ENCODE measurements at places on chromosomes 5 and 9.

- DNase-seq: no peak
Observed at GRCh38 chr9:9585920-9586319, 1026.9 kb downstream of the PTPRD start.

- no peak for DNase-seq
Observed at GRCh38 chr9:91760906-91761305, 189.1 kb downstream of the ROR2 start.

DNA sequence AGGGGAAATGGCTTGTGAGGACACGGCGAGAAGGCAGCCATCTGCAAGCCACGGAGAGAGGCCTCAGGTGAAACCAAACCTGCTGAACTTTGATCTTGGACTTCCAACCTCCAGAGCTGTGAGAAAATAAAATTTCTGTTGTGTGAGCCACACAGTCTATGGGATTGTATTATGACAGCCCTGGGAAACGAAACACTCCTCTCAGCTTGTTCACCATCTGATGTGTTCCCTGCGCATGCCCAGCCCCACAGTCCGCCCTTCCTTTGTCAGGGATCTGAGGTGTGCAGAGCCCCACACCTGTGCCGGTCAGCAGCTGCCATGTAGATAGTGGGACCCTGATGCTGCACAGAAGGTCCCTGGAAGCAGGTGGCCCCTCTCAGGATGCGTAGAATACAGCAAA, 34.1 kb downstream of the PLPP7 start:
- DNase-seq: no peak

DNA sequence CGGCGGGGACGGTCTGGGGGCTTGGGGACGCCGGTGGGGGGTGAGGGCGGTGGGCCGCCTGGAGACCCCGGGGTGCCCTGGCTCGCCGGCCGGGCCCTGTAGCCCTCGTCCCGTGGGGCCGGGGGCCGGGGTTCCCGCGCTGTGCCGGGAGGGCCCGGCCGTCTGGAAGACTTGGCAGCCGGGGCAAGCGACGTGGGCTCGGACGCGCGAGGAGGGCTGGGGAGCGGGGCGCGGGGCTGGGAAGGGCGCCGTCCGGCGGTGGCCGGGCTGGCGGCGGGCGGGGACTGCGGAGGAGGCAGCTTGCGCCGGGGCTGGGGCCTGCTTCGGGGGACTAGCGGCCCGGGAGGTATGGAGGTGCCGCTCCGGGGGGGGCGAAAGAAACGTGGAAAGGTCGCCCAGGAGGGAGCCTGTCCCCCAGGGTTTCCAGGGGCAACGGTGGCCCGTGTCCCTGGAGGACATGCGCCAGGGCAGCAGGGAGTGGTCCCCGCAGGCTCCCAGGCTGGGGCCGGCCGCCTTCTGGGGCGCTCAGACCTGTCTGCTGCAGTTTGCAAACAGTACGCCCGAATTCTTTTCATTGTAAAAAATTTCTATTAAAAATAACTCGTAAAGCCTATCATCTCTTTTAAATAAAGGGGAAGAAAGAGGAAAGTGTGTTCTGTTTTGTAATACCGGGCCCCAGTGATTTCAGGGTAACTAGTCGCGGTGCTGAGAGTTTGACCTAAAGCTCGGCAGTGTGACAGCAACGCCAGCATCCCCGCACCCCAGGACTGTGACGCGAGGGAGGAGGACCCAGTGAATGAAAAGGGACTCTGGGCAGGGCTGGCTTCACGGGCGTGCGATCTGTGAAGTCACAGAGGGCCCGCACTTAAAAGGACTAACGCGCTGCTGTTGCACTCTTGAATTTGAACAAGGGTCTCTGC, 752 bp upstream of the ANKH start:
- DNase-seq: peak; percentile 62
